CD4-positive, alpha-beta T cell treated with Interleukin-4 for 1 hour (primary cell): ENCODE measurements at places on chromosomes 1 and 21.

DNA sequence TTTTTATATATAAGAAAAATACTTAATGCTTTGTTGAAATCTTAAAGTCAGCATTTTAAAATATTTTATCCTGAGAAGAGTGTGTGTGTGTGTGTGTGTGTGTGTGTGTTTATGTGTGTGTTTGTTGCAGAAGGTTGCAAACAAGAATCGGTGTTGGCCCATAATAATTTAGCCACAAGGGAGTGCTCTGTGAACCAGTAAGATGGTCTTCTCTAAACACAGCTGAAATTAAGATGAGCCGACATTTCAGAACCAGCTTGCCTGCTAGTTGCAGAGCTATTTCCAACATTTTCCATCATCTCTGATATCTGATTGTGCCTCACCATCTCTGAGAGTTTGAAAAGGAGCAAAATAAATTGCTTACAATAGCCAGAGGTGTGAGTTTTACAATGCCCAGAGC is 158.8 kb upstream of the SGIP1 start:
- DNase-seq = no peak

GRCh38 chr1:31380181-31380580 is 7.3 kb upstream of the FABP3 start:
- DNase-seq = no peak

GRCh38 chr1:6180707-6181311 is 688 bp upstream of the CHD5 start:
- DNase-seq = no peak

DNA sequence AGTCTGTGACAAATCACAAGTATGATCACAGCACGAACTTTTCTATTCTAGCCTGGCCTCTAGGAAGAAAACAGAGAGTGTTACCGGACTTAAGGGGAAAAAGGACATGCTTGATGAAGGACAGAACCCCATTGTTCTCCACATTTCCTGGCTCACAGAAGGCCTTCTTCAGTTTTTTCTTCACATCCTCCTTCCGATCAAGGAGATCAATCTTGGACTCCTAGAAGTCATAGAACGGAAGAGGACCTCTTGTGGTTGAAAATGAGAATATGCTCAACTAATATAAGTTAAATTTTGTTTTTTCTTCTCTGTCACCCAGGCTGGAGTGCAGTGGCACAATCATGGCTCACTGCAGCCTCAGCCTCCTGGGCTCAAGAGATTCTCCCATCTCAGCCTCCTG is 30.3 kb downstream of the YARS1 start:
- no peak for DNase-seq

- DNase-seq = no peak
These were observed 48.4 kb upstream of the CD34 start for GRCh38 chr1:207959141-207959825.

- no peak for DNase-seq
These were observed 91.6 kb downstream of the CLEC20A start for GRCh38 chr1:178405137-178405536.

- no peak for DNase-seq
These were observed 8.8 kb downstream of the RAB7B start for GRCh38 chr1:205994346-205994745.

GRCh38 chr1:107895403-107896191 is 69.4 kb downstream of the VAV3 start:
- DNase-seq = no peak

DNA sequence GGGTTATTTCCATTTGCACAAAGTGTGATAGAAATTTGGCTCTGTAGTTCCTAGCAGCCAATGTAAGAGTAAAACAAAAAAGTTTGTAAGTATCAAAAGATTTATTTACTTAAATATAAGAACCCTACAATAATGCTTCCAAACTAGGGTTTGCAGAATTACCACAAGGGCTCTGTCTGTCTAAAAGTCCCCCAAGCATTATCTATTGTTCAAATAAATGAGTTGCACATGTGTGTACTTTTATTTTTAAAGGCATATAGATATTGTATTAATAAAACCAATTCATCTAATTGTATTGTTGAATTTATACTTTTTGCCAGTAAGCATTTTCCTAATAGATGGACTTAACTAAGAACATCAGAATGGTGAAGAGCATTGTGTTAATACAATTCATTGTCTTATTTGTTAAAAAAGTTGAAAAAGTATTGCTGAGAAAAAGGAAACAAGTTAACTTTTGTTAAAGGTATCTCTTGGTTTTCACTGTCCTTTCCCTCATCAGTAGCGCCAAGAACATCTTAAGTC is 863 bp upstream of the PTPRC start:
- DNase-seq = no peak

DNA sequence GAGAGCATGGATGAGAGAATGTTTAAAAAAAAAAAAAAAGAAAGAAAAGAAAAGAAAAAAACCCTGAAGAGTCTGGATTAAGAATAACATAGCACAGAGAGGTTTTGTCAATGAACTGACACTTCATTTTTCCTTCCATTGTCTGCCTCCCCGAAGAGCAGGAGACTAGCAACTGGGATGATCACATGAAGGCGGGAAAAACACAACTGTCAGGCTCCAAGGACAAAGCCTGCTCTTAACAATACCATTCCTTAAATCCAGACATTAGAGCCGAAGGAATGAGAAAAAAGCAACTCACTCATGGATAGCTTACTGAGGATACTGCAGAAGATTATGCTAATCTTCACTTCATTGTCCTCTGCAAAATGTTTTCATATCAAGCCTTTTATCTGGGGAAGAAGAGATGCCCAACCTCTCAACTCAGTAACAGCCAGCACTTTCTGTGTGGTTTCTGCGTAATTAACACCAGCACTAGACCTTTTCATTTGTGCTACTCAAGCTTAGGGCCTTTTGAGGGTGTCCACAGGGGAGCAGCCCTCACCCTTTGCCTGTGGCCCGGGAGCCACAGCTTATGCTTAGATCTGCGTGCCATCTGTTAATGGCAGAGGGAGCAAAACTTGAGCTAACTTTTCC is 182.3 kb downstream of the BARHL2 start:
- no peak for DNase-seq
